Left renal cortex interstitium (tissue), 4 donors: ENCODE measurements at places on chromosomes 5 and 9. TPM values are rescaled to one million over a fixed set of nuclear protein-coding genes. Genes with fewer than 3 reads are reported as not detected.
A peak's percentile ranks its signal among the peaks of the same experiment; 100 is the strongest.

DNA sequence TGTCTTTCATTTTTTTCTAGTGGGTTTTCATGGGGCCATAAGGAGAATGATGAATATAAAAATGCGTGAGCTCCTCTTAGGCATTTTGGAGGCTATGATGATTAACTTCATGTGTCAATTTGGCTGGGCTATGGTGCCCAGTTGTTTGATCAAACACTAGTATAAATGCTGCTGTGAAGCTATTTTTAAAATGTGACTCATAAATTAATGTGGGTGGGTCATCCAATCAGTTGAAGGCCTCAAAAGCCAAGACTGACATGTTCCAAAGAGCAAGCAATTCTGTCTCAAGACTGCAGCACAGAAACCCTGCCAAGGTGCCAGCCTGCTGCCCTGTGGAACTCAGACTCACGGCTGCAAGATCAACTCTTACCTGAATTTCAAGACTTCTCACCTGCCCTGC lies 24.4 kb upstream of the ICE1 start:
- no peak for DNase-seq

DNA sequence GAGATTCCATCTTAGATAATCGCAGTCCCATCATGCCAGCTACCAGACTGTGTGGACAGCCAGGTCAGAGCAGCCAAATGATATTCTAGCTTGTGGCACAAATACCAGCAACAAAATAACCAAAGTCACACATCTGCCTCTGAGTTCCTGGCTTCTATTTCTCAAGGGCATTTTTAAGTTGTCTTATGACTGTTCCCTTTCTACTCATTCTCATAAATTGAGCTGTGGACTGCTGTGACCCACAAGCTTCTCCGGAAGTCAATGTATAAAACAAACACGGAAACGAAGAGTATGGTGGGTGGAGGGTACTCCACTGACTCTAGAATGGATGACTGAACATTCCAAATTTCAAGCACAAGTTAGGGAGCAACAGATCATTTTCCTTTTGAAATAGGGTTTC lies 43.9 kb downstream of the PDCD1LG2 start:
- no peak for DNase-seq

DNA sequence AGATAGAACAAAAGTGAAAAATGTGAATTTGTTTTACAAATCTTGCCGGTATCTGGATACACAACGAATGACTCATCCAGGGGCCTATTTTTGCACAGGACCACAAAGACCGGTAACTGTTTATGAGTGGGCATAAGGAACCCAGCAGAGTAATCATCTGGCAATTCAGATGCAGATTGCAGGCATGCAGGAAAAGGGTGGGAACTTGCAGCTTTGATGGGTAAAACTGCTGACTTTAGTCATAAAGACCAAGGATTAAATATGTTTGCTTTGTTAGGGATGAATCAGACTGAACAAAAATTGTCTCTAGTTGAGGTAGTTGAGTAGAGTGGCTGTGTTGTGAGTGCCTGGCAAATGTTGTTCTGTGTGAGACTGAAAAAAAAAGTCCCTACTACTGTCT lies 309.6 kb upstream of the CCNH start:
- no peak for DNase-seq

DNA sequence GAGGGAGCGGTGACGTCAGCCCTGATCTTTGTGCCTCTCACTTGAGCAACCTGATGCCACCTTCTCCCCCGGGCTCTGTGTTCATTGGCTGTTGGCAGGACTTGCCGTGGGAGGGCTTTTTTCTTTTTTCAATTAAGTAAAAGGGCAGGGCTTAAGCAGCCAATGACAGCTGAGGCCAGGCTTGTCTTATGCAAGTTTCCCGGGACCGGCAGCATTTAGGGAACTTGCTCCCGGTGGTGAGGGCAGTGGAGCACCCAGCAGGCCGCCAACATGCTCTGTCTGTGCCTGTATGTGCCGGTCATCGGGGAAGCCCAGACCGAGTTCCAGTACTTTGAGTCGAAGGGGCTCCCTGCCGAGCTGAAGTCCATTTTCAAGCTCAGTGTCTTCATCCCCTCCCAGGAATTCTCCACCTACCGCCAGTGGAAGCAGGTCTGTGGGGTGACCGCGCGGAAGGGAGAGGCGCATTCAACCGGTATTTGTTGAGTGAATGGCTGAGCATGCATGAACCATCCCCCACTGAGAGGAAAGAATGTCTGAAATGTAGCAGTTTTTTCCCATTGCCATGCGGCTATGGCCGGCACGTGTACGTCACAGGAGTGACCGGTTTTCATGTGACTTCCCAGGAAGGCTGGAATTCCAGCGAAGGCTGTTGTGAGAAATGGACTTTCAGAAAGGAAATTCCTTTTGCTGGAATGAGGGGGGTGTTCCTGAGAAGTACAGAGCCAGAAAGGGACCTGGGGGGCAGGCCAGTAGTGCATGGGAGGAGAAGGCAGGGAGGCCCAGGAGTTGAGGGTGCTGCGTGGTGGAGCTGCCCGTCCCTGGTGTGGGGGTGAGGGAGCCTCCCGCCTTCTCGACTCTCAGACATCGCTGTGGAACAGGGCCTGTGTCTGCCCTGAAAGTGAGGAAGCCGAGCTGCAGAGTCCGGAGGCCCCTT lies 29.0 kb downstream of the PTGES2 start:
- peak; percentile 79 for DNase-seq

- no peak for DNase-seq
Measured at GRCh38 chr9:134413112-134413715, 87.0 kb downstream of the RXRA start.

- no peak for DNase-seq
Measured at GRCh38 chr5:69138766-69139165, 28.2 kb upstream of the CCNB1 start.

DNA sequence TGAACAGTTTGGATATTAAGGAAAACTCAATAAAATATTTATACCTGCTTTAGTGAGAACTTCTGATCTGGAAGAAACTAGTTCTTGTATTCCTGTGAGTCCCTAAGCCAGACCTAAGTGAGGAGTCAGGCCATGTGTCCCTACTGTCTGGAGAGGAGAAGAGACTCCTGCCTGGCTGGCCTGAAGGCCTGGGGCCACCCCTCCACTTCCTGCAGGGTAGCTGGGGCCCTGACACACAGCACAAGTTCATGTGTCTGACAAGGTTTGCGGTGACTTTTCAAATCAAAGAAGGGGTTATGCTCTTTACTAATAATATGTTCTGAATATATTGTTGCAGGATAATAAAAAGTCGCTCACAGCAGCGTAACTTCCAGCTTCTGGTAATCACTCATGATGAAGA lies 16.1 kb upstream of the IL13 start:
- no peak for DNase-seq

- DNase-seq = no peak
Measured at GRCh38 chr5:34891981-34892380, 23.3 kb downstream of the RAD1 start.

- DNase-seq = no peak
Measured at GRCh38 chr5:90173299-90174030, 236.1 kb downstream of the CETN3 start.

DNA sequence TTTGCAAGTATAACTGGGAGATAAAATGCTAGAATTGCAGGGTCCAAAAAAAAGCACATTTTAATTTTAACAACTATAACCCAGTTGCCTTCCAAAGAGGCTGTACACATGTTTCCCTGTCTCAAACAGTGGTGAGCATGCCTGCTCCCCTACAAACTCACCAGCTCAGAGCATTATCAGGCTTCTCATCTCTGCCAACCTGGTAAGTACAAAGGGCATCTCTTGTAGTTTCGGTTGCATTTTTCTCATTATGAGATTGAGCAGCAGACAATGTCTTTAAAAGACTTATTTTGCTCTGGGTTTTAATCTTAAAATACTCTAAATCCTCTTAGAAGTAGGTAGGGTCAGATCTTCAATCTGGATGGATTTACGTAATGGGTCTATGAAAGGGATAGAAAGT lies 107.1 kb upstream of the MSX2 start:
- no peak for DNase-seq

DNA sequence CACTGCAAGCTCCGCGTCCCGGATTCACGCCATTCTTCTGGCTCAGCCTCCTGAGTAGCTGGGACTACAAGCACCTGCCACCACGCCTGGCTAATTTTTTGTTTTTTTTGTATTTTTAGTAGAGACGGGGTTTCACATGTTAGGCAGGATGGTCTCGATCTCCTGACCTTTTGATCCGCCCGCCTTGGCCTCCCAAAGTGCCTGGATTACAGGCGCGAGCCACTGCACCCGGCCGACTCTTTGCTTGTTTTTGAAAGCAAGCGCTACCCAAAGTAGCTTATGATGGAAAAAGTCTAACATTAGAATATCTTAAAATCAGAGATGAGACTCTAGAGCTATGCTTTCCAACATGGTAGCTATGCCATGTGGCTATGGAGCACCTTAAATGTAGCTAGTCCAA lies 585.5 kb upstream of the ITGA1 start:
- DNase-seq = no peak

The SPINK7 gene
- polyA plus RNA-seq = 0.28 TPM

The PCDHGC5 gene
- 0.23 TPM for polyA plus RNA-seq

The PTPDC1 gene
- polyA plus RNA-seq = 8.6 TPM

The FANCC gene
- polyA plus RNA-seq = 21.2 TPM

The LRRTM2 gene
- 3.0 TPM for polyA plus RNA-seq
